ENCODE measurements at places on chromosomes 6 and 20.

- DNase-seq, result no peak
Observed at GRCh38 chr20:38217791-38218565, 42.6 kb downstream of the KIAA1755 start.

DNA sequence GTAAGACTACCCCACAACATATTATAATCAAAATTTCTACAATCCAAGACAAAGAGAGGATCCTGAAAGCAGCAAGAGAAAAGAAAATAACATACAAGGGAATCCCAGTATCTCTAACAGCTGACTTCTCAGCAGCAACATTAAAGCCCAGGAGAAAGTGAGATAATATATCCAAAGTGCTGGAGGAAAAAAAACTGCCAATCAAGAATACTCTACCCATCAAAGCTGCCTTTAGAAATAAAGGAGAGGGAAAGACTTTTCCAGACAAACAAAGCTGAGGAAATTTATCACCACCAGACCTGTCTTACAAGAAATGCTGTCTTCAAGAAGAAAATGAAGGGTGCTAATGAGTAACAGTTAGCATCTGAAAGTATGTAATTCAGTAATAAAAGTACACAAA lies 43.3 kb upstream of the IRAK1BP1 start:
- no peak for DNase-seq

DNA sequence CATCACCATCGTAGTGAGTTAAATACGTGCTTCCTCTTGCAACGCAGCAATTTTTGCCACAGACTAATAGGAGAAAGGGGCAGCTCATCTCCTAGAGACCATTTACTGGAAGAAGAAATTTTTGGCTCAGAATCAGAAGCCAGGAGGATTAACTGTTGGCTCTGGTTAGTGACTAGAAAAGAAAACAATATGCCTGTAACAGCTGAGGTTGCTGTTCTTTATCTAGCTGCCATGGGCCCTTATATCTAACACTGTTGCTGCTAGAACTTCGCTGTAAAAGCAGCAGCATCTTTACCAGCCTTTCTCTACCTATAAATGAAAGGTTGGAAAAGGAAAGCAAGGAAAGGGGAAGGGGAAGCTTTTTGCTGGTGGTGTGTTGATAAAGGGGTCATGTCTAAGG lies 65.9 kb downstream of the FAM135A start:
- DNase-seq, result no peak

GRCh38 chr20:4227085-4227821 lies 211.9 kb upstream of the RNF24 start:
- no peak for DNase-seq

DNA sequence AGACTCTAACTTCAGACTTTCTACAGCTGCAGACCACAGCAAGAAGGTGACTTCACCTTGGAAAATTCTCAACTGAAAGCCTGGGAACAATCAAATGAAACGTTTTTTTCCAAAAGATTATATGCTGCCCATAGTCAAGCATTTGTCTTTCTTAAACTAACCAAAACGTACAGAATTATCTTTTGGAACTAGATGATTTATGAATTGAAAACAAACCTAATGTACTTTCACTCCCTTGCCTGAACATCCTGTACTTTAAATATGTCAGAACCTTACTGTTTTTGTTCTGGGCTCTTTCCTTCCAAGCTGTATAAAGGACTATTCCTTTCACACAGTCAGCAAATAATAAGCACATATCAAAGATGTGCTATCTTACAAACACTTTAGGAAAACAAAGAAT lies 62.4 kb upstream of the TNFAIP3 start:
- DNase-seq, result no peak

GRCh38 chr6:10316373-10316721 lies 98.5 kb downstream of the TFAP2A start:
- no peak for DNase-seq

GRCh38 chr6:1077478-1078416 lies 234.2 kb upstream of the FOXQ1 start:
- no peak for DNase-seq

- DNase-seq, result no peak
Observed at GRCh38 chr20:45419188-45420091, 3.5 kb downstream of the PIGT start.

- no peak for DNase-seq
Observed at GRCh38 chr6:111727041-111727440, 121.4 kb upstream of the TRAF3IP2 start.

GRCh38 chr20:50701041-50701963 lies 10.0 kb upstream of the RIPOR3 start:
- DNase-seq, result no peak

- DNase-seq, result no peak
Observed at GRCh38 chr6:17450832-17451231, 57.4 kb downstream of the CAP2 start.

- no peak for DNase-seq
Observed at GRCh38 chr6:3737831-3738210, 13.7 kb downstream of the PXDC1 start.

DNA sequence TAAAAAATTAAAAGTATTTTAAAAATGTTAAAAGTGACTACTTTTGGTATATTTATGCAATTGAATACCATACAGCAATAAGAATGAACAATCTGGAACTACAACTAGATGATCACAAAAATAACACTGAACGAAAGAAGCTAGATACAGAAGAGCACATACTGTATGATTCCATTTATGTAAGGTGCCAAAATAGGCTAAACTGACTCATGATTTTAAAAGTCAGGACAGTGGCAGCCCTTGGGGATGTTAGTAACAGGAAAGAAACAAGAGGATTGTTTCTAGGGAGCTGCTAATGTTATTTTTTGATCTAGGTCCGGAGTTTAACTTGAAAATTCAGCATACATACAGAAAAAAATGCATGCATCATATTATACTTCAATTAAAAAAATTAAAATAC lies 42.3 kb downstream of the KIF13A start:
- no peak for DNase-seq

- no peak for DNase-seq
Observed at GRCh38 chr6:108029226-108029921, 45.2 kb downstream of the OSTM1 start.

- no peak for DNase-seq
Observed at GRCh38 chr6:124446961-124447360, 515.3 kb upstream of the RNF217 start.

GRCh38 chr6:34515473-34516387 lies 40.4 kb downstream of the SPDEF start:
- no peak for DNase-seq

DNA sequence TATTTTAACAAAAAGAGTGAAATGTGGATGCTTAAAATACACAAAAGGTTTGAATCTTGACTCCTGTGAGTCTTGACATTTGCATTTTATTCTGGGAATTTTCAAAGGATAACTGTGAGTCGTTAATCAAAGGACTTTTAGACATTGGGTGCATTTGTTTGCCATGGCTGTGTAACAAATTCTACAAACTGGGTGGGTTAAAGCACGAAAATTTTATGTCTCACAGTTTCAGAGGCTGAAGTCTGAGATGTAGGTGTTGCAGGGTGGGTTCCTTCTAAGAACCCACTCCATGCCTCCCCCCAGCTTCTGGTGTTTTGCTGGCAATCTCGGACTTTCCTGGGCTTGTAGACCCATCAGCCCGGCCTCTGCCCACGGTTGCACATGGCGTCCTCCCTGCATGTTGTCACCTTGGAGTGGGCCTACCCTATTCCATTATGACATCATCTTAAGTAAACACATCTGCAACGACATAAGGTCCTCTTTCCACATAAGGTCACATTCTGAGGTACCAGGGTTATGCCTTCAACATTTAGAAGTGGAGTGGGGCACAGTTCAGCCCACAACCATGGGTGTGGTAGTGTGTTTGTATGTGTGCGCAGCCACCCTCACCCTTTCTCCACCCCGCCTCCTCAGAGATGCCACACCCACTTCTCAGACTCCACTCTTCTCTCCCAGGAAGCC lies 113.1 kb downstream of the FOXA2 start:
- no peak for DNase-seq

GRCh38 chr20:38021087-38021772 lies 12.0 kb downstream of the TTI1 start:
- no peak for DNase-seq

- no peak for DNase-seq
Observed at GRCh38 chr6:105135056-105135455, 44.8 kb downstream of the POPDC3 start.
